ENCODE measurements at places on chromosomes 2 and 18. TPM values are rescaled to one million over a fixed set of nuclear protein-coding genes. Genes with fewer than 3 reads are reported as not detected.

- no peak for DNase-seq
Measured at GRCh38 chr2:135647836-135648579, 93.6 kb upstream of the UBXN4 start.

The GMCL1 gene
- 29.8 TPM for total RNA-seq

The GALNT3 gene
- total RNA-seq, result 3.3 TPM

The BOLL gene
- not detected for total RNA-seq

DNA sequence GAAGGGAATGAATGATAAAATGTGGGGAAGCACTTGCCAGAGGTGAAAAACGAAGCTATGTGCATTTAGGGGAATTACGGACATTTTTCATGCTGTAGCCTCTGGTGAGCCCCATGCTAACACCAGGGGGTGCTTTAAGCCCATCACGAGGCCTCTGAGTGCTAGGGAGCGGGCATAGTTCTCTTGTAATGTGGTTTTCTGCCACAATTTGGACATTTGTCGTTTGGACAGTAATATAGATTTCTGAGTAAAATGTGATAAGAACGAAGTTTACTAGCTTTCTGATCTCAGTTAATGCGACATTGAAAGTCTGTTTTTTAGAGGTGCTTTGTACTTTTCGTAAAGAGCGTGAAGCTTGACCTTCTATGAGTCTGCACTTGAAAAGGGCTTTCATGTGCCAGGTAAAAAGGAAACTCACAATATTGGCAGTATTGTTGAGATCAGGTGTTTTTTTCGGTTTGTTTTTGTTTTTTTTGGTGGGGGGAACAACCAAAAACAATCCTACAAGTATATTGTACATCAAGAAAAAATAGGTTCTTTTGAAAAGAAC, 50.6 kb downstream of the TRAF3IP1 start:
- peak; percentile 37 for DNase-seq

DNA sequence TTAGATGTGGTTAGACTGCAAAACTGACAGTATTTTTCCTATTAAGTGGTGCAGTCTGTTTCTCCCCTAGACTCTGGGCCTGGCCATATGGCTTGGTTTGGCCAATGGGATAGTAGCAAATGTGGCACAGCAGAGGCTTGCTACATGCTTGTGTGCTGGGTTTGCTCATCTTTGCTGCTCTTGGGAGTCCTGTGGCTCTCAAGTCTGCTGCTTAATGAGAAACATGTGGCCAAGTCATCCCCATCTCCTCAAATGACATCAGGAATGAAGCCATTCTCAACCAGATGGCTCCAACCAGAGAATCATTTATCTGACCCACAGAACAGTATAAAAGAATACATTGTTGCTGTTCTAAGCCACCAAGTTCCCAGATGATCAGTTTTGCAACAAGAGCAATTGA, 57.1 kb upstream of the PAX3 start:
- DNase-seq, result no peak

GRCh38 chr2:96970248-96970875, 16.0 kb downstream of the FAM178B start:
- no peak for DNase-seq

- DNase-seq, result no peak
Measured at GRCh38 chr2:194060269-194060668, 1596.8 kb upstream of the SLC39A10 start.

DNA sequence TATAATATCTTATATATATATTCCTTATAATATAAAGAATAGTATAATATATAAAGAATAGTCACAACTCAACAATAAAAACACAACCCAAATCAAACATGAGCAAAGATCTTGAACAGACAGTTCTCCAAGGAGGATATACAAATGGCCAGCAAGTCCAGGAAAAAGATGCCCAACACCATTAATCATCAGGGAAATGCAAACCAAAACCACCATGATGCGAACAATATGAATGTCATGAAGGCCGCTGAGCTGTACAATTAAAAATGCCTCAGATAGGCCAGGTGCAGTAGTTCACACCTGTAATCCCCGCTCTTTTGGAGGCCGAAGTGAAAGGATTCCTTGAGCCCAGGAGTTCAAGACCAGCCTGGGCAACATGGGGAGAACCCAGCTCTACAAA, 58.9 kb downstream of the SLC35F5 start:
- DNase-seq, result no peak

DNA sequence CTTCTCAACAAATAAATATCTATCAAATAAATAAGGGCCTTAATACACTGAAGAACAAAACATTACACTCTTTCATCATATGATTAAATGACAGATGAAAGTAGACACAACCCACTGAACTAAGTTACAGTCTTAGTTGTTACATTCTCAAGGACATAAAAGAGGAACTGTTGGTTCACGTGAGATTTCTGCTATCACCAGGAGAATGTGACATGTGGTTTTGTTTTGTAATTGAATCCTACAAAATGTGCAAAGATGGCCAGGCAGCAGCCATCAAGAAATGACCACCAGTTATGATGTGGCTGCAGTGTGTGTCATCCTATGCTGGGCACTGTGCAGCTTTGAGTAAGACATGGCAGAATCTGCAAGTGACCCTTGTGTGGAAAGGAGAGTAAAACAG, 310.6 kb upstream of the PIK3C3 start:
- no peak for DNase-seq

The RUFY4 gene
- total RNA-seq, result 0.85 TPM

- peak; percentile 73 for DNase-seq
Measured at GRCh38 chr2:221573430-221574230, 1.5 kb upstream of the EPHA4 start.

- no peak for DNase-seq
Measured at GRCh38 chr2:207871506-207871905, 101.8 kb upstream of the FZD5 start.

GRCh38 chr18:23933407-23933806, 81.1 kb upstream of the TTC39C start:
- DNase-seq, result no peak

DNA sequence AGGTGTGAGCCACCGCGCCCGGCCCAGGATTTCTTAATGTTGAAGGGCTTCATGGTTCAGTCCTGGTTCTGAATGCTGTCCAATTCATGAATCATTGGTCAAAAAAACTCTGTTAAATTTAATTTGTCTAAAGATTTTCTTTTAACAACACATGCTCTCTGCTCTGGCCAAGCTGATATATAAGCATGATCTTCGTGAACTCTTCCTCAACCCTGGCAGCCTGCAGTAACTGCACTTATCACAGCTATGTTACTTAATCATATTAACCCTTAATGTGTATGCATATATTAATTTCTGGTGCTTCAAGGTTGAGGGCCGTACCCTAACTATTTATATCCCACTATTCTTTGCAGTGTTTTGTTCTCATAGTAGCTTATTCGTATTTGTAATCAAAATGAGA, 29.4 kb upstream of the FRZB start:
- no peak for DNase-seq

- no peak for DNase-seq
Measured at GRCh38 chr2:46023165-46023854, 273.9 kb upstream of the EPAS1 start.

The KDM3A gene
- total RNA-seq, result 207 TPM

The HOXD8 gene
- not detected for total RNA-seq

DNA sequence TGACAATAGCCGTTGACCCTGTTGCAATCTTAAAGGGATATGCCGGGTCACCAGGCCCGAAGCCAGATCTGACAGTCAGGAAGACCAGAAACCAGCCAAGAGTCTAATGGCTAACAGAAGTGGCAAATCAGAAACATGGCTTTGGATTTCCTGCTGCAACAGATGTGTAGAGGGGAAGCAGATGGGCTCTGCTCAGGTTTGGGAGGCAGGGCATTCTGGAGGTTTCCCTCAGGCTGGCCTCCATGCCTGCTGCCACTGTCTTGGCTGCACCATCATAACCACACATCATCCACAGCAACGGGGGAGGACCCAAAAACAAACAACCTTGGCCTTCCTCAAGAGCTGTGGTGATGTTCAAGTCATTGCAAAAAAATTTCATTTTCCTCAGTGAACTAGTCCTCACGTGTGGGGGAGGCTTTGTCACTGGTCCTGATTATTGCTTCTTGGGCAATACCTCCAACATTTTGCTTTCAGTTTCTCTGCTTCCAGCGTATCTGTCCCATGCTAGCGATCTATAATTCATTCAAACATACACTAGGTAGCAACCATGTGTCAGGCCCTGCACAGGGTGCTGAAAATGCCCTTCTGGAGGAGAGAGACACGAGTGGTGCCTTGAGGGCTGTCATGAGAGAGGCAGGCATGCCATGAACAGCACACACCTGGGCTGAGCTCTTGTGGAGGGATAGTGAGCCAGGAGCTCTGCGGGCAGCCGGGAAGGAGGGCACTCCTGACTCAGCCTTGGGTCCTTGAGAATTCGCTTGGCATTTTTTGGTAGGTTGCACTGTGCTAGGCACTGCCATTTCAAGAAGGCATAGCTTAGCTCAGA, 48.2 kb upstream of the LGALSL start:
- no peak for DNase-seq

GRCh38 chr2:121350890-121351289, 65.9 kb upstream of the TFCP2L1 start:
- no peak for DNase-seq

The FBLN7 gene
- total RNA-seq, result 27.0 TPM

DNA sequence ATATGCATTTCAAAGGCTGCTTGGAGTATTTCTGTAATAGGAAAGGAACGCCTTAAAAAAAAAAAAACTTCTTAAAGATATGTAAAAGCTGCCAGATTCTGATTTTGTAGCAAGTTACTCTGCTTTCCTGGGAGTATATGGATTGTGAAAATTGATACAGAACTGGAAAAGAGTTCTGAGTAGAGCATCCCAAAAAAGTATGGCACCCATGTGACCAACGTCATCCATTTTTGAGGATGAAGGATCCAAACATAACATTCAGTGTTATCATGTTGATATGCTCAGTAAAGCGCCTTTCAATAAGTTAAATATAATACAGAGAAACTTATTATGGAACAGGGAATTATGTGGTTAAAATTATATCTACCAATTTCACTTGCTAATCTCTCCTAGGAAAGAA, 978.4 kb upstream of the POU3F3 start:
- no peak for DNase-seq

DNA sequence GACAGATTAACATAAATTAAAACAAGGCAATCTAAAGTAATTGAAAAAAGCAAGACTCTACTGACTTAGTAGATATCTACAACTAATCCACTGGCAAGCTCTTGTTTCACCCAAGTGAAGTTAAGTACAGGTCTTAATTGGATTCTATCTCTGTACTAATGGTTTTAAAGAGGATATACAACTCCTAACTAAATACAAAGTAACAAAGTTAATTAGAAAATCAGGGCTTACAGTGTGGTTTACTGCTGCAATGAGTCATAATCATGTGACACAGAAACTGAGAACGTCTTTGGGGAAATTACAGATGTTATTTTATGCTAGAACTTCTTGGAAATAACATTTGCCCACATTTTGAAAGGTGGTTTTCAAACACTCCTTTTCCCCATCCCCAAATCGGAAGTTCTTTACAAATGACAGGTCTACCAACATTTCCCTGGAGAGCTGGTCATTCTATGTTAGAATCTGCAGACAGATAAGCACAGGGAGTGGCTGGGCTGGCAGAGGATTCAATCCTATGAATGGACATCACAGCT, 245.3 kb downstream of the STK39 start:
- DNase-seq, result no peak

The SLC11A1 gene
- 6.3 TPM for total RNA-seq

DNA sequence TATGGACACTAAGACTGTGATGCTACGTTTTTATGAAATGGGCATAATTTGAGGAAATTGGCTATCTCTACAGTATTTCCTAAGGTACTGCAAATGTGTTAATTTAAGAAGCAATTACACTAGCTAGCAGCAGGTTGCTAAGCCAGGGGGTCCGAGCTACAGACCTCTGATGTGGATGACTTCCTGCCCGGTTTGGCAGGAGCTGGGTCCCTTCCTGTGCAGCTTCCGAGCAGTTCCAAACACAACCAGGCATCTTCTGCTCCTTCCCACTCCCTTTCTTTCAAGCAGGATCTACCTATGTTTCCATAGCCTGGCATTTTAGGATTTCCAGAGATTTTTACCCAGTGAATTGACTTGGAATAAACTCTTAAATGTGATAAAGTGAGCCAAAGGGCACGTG, 55.7 kb downstream of the SCN2A start:
- no peak for DNase-seq

DNA sequence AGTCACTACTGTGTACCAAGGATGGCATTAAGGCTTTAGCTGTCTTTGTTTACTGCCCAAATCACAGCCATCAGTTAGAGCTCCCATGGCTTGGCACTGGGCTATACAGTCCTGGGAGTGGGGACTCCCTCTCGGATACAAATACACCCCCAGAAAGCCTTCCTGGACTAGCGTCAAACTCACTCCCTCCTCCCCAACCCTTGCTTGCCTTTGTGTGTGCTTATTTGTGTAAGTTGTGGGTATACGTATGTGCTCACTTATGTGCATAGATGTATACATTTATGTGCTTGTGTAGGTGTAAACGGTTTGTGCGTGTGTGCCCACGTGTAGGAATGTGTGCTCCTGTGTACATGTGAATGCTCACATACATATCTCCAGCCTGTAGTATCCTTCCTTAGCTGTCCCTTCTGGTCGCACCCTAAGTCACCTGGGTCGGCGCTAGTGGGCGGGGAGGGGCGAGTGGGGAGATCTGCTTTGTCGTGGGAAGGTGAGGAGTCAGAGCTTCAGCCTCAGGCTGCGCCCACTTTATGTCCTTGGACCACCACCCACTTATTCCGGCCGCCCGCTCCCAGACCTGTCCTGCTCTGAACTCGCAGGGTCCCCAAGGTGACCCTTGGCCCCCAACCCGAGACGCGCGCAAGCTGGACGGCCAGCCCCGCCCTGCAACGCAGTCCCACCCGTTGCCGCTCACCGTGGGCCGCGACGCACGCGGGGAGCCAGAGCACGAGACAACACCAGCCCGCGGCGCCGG, 461 bp downstream of the PRADC1 start:
- peak; percentile 21 for DNase-seq

The GPR55 gene
- 3.8 TPM for total RNA-seq

DNA sequence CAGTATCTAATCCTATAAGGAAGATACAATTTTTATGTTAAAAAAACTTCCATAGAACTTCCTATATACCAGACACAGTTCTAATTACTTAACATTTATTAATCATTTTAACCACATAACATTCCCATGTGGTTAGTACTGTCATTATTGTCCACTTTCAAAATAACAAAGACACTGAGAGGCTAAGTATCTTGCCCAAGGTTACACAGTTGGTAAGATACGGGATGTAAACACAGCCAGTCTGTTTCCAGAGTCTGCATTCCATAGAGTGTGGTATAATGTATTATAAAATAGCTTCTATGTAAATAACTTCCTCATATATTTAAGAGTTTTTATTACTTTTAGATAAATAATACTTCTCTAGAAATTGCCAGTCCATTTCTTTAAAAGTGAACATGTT, 383.3 kb upstream of the ETAA1 start:
- DNase-seq, result no peak

The DRC1 gene
- not detected for total RNA-seq

DNA sequence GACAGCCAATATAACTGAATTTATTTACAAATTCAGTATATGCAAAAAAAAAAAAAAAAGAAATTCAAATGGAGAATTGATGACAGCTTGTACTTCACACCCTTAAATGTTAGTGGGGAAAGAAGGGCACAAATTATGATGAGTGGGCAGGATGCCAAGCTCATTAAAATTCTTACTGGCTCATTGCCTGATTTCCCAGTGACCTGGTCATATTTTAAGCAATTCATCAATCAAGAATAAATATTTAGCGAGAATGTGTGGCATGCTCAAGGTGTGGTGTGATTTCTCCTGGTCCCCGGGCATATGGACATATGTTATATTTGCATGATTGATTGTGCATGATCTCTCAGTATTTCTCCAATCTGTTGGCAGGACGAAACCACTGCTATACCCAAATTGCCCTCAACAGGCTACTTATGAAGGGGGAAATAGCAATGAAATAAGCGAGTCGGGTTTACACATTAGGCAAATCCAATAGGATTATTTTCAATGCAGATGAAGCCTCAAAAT, 883.0 kb downstream of the LRRTM4 start:
- no peak for DNase-seq

The PAIP2B gene
- total RNA-seq, result 2.3 TPM

Measured in CD4-positive, alpha-beta T cell (primary cell).